ENCODE measurements at places on chromosomes 6 and 20.

DNA sequence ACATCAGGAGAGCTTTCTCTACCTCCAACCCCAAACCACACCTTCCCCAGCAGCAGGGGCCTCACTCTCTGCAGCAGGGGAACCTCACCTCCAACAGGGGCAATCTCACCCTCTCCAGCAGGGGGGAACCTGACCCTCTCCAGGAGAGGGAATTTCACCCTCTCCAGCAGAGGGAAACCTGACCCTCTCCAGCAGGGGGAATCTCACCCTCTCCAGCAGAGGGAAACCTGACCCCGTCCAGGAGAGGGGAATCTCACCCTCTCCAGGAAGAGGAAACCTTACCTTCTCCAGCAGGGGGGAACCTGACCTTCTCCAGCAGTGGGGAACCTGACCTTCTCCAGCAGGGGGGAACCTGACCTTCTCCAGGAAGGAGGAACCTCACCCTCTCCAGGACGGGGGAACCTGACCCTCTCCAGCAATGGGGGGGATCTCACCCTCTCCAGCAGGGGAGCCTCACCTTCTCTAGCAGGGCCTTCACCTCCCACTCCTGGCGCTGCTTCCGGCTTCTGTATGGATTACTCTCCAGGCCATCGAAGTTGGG lies 3.1 kb downstream of the B3GALT4 start:
- no peak for DNase-seq

DNA sequence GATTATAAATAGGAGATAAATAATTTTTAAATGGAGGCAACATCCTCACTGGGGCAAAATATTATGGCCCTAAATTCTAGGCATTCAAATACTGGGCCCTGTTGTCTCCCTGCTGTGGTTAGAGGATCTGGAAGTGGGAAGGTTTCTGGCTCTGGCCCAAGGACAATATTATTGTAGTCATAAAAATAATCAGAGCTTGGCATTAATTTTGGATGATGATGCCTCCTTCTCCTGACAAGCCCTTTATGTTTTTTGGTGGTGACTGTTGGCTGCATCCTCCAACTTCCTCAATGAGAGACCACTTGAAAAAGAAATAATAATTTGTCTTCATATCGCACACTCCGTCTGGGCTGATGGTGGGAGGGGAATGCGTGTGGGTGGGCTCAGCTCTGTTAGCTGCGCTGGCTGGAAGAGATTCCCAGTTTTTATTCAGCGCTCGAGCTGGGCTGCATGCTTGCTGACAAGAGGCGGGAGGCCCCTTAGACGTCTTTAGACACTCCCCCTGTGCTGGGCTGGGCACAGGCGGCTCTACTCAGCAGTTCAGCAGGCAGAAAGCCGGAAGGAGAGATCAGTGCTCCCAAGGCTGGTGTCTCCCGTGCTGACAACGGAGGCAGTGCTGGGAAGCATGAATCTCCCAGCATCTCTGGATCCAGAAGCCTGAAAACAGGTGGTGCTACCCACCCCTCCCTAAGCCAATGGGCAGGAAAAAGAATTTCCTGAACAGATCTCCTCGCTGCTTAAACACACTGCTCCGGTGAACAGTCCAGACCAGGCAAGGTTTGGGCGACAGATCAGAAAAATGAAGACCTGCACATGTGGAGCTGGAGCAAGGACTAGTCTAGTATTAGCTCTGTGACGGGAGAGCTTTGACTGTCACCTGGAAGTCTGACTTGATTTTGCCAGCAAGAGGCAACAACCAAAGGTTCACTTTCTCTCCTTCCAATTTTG lies 97.7 kb downstream of the SYCP2 start:
- DNase-seq, result no peak

- no peak for DNase-seq
These were observed 204.3 kb upstream of the RSPO3 start for GRCh38 chr6:126914172-126914571.

GRCh38 chr6:163588220-163588919 lies 173.9 kb downstream of the QKI start:
- DNase-seq, result no peak

GRCh38 chr6:168778201-168778600 lies 337.2 kb downstream of the SMOC2 start:
- DNase-seq, result no peak

GRCh38 chr20:1783245-1783644 lies 112.0 kb upstream of the SIRPA start:
- DNase-seq, result no peak

Measured in stimulated activated CD4-positive, alpha-beta T cell treated with anti-CD3 and anti-CD28 coated beads, TNF-alpha, amount 100 ng/mL, for 1 hour (primary cell).